ENCODE measurements at places on chromosomes 1 and 21.

- DNase-seq, result peak; percentile 13
Measured at GRCh38 chr21:37675202-37675801, 241.0 kb downstream of the KCNJ6 start.

GRCh38 chr1:222975472-222976122 is 160.8 kb downstream of the DISP1 start:
- no peak for DNase-seq

DNA sequence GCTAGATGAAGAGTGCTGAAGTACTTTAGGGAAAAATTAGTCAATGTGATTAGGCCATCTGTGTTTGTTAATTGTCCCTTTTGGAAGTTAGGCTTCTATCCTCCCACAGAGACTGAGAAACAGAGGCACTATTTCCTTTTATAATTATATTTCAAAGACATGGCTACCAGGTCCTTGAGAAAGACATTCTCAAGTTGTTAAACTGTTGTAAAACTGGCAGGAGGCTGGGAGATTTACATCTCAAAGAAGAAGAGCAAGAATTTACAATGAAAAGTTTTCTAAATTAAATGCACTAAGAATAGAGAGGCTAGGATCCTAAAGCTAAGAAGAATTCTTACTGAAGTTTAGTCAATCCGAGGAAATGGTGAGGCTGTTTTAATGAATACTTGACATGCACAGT is 74.0 kb upstream of the BRINP3 start:
- DNase-seq, result no peak

DNA sequence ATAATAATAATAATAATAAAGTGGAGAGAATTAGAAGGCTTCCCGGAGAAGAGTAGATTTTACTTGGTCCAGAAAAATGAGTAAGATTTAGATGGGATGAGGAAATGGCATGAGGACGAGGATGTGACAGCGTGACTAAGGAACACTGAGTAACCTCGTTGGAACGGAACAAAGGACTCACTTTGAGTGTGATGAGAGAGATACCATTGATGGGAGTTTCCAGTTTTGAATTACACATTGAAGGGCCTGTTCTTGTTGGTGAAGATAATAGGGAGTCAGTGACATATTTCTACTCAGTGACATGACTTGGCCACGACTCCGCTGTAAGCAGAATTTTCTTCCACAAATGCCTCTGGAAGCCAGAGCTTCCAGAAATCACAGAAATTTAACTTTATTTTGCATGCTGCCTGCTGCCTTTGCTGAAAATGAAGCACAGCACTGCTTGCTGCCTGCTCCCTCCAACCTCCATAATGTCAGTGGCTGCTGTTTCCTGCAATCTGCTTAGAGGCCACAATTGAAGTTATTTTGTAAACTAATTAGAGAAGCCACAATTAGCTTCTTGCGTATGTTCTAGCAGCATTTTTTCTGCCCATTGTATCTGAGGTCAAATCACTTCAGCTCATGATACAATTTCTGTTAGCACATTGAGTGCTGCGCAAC is 33.7 kb upstream of the FBXO28 start:
- DNase-seq, result no peak

GRCh38 chr1:219412772-219413171 is 200.1 kb downstream of the ZC3H11B start:
- DNase-seq, result no peak

GRCh38 chr1:238409932-238410331 is 519.2 kb upstream of the ZP4 start:
- DNase-seq, result no peak

GRCh38 chr21:38077569-38077968 is 161.3 kb upstream of the KCNJ6 start:
- DNase-seq, result no peak

- DNase-seq, result no peak
Measured at GRCh38 chr1:170674986-170675385, 11.1 kb downstream of the PRRX1 start.

DNA sequence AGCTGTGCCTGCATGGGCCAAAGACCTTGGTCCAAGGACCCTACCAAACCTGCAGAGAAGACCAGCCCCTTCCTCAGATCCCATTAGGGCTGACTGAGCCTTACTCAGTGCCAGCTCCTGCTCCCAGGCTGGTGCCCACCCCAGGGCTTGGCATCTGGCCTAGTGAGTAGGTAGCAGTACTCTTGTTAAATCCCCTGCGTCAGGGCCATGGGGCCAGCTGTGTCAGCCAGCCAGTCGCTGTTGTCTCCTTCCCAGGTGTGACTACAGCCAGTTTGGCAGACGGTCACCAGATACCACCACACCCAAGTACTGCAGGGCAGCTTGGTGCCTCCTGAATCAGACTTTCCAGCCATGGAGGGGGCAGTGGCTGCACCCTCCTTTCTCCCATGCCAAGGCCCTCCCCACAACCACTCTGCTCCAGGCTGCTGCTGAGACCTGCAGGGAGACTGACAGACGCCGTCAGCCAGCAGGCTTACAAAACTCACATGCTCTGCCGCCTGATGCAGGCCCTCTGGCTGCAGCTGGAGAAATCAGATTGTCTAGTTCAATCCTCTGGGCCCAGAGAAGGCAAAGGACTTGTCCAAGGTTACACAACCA is 3.0 kb downstream of the TENT5B start:
- DNase-seq, result no peak

DNA sequence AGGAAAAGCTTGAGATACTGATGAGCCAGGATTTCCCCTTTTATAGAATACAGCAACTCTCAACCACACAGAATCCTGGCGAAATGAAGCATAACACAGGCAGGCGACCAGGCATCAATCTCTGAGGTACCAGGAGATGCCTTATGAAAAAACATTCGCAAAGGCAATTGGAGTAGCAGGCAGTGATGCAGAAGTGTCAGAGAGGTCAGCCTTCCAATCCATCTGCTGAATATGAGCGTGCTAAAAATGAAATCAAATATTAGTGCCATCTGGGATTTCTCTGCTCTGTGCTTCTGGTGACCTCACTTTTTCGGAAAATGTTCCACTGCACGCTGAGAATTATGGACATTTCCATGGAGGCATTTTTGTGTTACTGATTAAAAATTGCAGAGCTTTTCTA is 258.8 kb downstream of the VAV3 start:
- no peak for DNase-seq

DNA sequence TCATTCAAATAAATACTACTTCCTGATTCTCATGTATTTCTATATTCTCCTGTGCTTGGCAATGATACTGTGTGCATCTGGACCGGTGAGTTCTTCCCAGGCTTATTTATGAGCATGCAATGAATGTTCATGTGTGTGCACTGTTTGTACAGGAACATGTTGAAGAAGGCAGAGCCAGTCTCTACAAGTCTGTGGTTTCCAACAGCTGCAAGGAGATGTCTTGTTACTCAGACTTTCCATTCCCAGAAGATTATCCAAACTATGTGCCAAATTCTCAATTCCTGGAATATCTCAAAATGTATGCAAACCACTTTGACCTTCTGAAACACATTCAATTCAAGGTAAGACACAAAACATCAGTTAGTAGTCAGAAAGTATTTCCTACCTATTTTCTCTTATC is 19.1 kb downstream of the FMO1 start:
- no peak for DNase-seq

GRCh38 chr1:227896710-227897655 is 50.7 kb downstream of the WNT9A start:
- DNase-seq, result no peak

DNA sequence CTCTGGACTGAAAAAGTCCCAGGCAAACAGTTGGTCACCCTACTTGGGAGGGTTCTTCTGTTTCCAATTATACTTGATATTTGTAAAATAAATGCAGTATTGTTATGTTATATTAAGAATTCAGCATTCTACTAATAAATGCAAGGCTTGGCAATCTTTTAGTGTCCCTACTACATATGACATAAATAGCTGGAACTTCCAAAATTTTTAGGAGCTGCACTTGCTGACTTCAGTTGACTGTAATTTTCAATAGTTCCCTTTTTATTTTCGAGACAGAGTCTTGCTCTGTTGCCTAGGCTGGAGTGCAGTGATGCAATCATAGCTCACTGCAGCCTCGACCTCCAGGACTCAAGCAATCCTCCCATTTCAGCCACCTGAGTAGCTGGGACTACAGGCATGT is 20.0 kb downstream of the FOXD3 start:
- no peak for DNase-seq

GRCh38 chr1:115277276-115277675 is 60.8 kb downstream of the NGF start:
- no peak for DNase-seq

DNA sequence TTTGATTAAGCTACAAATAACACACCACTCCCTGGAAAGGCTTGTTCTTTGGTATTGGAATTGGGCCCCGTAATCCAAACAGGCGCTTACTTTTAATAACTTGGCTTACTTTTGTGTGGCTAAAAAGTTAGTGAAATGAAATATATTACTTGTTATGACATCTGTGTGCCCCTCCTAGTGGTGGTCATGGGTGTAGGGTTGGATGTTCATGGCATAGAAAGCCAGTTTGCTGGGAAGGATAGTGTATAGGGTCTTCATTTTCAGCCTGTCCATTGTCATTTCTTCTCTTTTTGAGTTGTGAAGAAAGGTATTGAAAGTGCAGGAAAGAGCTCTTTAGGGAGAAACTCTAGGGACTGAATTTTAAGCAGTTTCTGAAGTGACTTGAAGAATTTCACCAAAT is 5.9 kb downstream of the CDC14A start:
- no peak for DNase-seq

- DNase-seq, result no peak
Measured at GRCh38 chr1:40379785-40380452, 6.4 kb downstream of the SMAP2 start.

- DNase-seq, result no peak
Measured at GRCh38 chr1:212959266-212960220, 9.2 kb downstream of the VASH2 start.

DNA sequence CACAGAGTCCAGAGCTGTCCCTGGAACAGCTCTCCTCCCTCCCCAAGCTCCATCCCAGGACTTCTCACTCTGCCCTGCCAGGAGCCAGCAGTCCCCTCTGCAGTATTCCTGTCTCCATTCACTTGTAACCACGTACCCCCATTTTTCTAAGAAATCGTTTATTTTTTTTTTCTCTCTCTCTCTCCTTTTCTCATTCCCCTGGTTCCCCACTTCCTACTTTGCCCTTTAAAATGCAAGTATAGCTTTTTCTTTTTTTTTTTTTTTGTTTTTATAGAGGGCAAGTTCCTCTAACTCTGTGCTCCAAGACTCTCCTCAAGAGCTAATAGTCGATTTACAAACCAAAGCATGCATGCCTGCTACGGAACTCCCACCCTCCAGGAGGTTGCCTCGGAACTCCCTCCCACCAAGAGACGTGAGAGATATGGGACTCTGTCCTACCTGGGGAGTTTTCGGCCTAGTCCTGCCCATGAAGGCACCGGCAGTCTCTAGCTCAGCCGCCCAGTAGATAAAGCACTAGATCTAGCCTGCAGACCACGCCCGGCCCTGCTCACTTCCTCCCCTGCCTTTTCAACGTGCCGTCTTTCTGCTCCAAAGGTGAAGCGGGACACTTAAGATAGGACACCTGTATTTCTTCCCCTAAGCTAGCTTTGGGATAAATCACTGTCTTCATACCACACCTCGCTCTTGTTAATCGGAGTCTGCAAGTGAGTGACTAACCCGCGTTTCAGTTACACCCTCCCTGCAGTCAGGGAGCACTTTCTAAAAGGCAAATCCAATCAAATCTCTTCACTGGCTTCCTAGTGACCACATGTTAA is 27.7 kb downstream of the TNFRSF9 start:
- DNase-seq, result no peak

Data from activated T-helper 9 cell treated with anti-CD3 and anti-CD28 coated beads, Interleukin-2, amount 50 U/mL, for 16 hours (primary cell).